ENCODE measurements at places on chromosomes 1 and 21.

- no peak for DNase-seq
Observed at GRCh38 chr21:31184459-31184858, 146.2 kb upstream of the KRTAP19-8 start.

- no peak for DNase-seq
Observed at GRCh38 chr1:174398246-174398645, 49.5 kb upstream of the GPR52 start.

- DNase-seq, result no peak
Observed at GRCh38 chr1:58768191-58768731, 15.6 kb downstream of the JUN start.

DNA sequence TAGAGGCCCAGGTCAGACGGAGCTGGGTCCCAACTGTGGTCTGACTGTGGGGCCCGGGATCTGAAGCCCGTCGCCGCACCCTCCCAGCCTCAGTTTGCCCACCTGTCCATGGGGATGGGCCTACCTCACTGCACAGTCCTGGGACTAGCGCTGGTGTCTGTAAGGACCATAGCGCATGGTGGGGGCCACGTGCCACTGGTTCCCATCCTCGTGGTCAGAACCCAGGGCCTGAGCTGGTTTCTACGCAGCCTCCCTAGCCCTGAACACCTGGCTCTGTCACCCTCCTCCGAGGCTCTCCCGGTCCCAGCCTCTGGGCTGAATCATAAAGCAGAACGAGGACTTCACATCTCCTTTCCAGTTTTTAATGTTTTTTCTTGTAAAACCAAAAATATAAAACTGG lies 46.7 kb downstream of the DMRTB1 start:
- DNase-seq, result no peak

DNA sequence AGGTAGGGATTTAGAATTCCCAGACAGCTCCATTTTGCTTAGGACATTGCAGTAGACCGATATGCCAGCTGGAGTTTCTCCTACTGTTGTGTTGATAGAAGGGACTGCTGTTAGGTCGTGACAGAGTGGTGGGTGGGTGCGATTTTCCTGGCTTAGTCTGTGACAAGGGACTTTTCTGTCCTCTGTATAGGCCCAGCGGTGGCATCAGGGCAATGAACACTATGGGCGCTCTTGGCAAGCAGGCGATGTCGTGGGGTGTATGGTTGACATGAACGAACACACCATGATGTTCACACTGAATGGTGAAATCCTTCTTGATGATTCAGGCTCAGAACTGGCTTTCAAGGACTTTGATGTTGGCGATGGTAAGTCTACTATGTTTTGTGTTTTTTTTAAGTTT lies 321.8 kb downstream of the ZP4 start:
- no peak for DNase-seq

GRCh38 chr1:70429219-70429618 lies 18.2 kb downstream of the CTH start:
- DNase-seq, result no peak

GRCh38 chr1:53370369-53370961 lies 42.6 kb upstream of the LRP8 start:
- DNase-seq, result peak; percentile 67

DNA sequence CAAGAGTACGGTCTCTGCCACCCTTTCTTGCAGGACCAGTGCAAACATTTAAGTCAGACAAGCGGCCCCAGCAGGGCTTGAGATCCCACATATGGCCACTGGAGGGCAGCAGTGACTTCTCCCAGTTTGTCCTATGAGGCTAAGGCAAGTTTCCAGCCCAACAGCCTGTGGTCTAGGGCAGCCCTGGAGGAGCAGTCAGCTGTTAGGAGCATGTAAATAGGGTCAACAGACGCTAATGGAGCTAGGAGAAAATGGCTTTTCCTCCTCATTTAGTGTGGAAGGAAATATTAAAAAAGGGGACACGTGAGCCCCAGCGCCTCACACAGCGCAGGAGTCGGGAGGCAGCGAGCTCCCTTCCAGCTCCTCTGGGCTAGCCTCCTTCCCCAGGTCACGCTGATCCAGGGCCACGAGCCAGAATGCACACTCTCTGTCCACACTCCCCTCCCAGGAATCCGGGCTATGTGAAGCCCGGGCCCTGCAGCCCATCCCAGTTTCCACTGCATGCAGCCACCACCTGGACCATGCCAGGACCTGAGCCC lies 95.6 kb downstream of the LAMC2 start:
- peak; percentile 91 for DNase-seq

DNA sequence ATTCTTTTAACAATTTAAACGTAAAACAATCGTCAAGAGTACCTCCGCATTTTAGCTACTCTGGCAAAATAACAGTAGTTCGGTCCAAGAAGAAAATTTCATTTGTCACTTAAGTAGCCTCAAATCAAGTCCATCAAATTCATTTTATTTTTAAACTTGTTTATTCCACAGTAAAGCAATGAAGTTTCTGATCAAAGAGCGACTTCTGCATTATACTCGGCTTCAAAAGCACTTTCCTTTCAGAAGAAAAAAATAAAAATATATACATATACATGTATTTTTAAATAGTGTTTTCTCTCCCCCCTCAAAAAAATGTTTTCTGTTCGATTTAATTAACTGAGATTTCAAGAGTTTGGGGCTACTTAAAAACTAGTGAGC lies 115.0 kb downstream of the RERE start:
- DNase-seq, result no peak

DNA sequence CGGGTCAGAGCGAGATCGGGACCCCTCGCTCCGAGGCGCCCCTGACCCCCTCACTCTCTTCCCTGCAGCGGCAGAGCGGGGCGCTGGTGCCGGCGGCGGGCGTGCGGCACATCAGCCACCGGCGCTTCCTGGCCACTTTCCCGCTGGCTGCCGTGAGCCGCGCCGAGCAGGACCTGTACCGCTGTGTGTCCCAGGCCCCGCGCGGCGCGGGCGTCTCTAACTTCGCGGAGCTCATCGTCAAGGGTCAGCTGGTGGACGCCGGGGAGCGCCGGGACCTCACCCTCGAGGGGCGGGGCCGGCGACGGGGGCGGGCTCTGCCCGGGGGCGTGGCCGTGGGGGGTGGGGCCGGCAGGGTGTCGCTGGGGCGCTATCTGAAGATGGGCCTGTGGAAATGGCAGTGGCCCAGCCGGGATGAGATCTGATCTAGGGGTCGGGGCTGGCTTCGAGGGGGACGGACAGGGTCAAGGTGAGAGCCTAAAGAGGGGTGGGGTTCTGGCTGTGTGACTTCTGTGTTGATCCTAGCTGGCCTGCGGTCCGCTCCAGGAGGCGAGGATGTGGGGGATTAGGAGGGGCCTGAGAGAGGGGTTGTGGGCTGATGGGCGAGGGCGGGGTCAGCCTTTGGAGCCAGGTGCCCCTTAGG lies 23.6 kb downstream of the PTPRU start:
- DNase-seq, result no peak

GRCh38 chr1:24986372-24986965 lies 56.4 kb upstream of the RUNX3 start:
- peak; percentile 28 for DNase-seq

GRCh38 chr1:56780826-56781225 lies 38.4 kb downstream of the FYB2 start:
- DNase-seq, result no peak

GRCh38 chr1:16202281-16203210 lies 9.9 kb downstream of the ARHGEF19 start:
- DNase-seq, result no peak

DNA sequence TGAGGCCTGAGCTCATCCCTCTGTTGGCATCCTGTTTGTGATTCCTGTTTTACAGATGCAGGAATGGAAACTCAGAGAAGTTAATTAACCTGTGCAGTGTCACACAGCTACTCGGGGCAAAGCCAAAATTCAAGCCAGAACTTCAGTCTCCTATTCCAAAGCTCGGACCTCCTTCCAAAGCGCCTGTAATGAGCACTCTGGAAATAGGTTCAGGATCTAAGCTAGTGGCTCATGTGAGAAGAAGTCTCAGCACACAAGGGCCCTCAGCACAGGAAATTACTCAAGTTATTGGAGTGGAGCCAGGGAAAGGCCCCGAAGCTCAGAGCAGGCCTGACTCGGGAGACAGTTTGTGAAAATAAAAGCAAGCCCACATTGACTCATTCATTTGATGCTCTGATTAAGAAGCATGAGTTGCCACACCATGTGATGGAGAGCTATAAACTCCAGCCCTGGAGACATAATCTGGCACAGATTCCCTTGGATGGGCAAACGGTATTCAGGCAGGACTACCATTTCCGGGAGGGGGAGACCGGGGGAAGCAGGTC lies 50.6 kb upstream of the LYST start:
- no peak for DNase-seq

GRCh38 chr1:116814926-116815723 lies 60.9 kb downstream of the CD2 start:
- no peak for DNase-seq

GRCh38 chr1:154546264-154547063 lies 12.0 kb downstream of the UBE2Q1 start:
- no peak for DNase-seq

- no peak for DNase-seq
Observed at GRCh38 chr1:160437432-160438316, 37.3 kb downstream of the VANGL2 start.

DNA sequence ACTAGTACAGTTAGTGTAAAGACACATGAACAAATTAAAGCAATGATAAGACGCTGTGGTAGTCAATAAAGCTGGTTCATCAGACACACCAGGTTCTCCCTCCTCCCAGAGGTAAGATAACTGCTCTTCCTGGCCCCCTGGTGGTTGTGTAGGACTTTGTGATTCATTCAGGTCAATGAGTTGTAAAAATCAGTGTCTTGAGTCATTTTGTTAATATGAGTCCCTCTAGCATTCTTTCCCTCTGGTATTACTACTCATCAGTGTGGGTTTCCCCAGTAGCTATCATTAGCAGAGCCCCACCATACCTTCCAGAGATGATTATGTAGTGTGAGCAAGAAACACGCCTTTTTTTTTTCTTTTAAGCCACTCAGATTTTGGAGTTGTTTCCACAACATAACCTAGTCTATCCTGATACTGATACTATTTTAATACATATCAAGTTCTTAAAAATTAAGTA lies 3.6 kb upstream of the SETDB1 start:
- DNase-seq, result no peak

- peak; percentile 69 for DNase-seq
Observed at GRCh38 chr21:45409466-45410150, 4.6 kb downstream of the COL18A1 start.

- DNase-seq, result no peak
Observed at GRCh38 chr1:43300378-43301094, at the start of gene TIE1. TIE1 (plus strand) TSS chr1:43300982; CDS start chr1:43301072, 90 bp downstream.

- no peak for DNase-seq
Observed at GRCh38 chr1:182561456-182561855, 27.6 kb downstream of the RNASEL start.

DNA sequence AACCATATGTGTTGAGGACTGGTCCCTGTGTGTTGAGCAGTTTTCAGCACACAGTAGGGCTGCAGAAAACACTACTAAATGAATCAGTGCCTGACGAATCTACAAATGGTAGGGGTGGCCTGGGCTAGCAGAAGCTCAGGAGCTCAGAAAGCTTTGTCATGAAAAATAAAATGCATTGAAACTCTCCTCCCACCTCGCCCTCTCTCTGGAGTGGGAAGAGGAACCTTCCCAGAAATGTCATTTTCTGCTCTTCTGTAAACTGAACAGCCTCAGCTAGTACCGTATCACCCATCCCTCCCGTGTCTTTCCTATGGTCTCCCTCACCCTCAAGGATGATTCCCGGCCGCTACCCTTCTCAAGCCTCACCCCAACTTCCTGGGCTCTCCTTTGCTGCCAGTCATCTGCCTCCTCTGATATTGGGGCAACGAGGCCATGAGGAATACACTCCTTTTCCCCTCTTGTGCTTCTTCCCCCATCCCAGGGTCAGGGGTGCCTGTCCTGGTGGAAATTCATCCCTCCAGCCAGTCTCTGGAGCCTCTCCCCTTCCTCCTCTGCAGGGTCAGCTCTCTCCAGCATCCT lies 734.5 kb downstream of the PTPRU start:
- DNase-seq, result no peak

DNA sequence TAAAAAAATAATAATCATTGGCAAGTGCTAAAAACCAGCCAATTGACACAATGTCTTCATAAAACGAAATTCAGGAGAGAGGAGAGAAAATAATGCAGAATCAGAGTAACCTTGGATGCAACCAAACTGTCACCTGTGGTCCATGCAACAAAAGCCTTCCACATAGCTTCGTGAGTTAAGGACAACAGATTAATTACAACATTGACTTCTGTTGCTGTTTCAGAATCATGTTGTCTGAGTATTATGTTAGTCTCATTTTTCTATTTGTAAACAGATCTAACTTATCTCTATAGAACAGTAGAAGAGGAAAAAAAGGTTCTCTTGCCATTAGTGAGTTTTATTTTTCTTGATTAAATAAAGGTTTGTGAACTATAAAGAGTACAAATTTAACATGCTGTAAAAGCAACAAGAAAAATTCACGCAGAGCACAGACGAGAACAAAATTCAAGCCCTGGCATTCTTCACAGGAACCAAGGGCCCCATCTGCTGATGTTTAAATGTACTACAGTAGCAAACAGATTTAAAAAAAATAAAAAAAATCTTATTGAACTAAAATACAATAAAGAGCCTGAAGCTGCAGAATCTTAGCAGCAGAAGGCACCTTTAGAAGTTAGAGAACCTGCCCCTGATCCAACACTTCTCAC lies 381.1 kb upstream of the PKN2 start:
- no peak for DNase-seq

- DNase-seq, result no peak
Observed at GRCh38 chr21:25428537-25428936, 178.7 kb downstream of the MRPL39 start.

GRCh38 chr1:145845144-145845513 lies 301 bp upstream of the NUDT17 start:
- no peak for DNase-seq

- DNase-seq, result no peak
Observed at GRCh38 chr1:174007851-174008250, 14.3 kb downstream of the RC3H1 start.

DNA sequence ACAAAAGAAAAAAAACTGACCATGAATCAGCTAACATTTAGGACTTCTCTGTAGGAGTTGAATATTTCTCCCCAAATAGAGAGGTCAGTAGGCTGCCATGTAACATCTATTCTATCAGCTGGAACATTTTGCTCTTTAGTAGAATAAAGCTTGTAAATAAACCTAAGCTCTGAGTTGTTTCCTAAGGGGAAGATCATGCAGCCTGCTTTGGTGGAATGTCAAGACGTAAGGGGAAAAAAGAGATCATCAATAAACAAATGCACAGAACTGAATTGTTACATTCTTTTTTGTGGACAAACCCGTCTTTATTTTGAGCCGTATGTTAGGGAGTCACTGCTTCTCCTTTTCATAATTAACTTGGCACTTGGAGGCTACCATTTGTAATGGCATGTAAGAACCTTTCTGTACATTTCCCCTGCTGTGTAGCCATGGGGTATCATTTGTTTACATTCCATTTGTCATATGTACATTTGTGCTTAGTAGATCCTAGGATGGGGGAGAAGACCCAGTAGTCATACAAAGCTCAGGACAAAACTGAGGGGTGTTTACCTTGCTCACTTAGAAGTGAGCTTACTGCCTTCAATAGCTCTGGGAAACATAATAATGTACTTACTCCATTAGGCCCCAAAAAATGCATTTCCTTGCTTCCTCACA lies 10.8 kb upstream of the PALMD start:
- no peak for DNase-seq
